ENCODE measurements at places on chromosomes 11 and 22.

DNA sequence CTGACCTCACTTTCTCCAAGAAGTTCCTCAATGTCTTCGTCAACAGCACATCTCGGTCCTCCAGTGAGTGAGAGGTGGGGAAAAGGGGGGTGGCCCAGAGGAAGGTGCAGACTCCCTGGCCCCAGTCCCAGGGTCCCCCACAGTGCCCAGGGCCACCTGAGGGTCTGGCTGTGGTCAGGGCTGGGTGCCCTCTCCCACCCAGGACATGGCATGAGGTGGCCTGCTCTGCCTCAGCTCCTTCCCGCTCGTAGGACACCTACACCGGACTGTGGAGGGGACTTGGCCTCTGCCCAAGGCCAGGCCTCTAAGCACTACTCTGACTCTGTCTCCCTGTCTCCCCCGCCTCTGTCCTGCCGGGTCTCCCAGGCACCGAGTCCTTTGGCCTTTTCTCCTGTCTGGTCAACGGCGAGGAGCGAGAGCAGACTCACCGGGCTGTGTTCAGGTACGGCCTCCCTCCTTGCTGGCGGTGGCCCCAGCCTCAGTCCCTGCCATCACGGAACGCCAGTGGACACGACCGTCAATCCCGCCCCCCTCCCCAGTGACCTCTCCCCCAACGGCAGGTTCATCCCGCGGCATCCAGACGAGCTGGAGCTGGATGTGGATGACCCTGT is 4.5 kb downstream of the MAPK8IP2 start:
- DNase-seq = no peak

- no peak for DNase-seq
Observed at GRCh38 chr11:11312738-11313137, 40.3 kb downstream of the CSNK2A3 start.

GRCh38 chr11:114209904-114210303 is 86.3 kb upstream of the NNMT start:
- no peak for DNase-seq

DNA sequence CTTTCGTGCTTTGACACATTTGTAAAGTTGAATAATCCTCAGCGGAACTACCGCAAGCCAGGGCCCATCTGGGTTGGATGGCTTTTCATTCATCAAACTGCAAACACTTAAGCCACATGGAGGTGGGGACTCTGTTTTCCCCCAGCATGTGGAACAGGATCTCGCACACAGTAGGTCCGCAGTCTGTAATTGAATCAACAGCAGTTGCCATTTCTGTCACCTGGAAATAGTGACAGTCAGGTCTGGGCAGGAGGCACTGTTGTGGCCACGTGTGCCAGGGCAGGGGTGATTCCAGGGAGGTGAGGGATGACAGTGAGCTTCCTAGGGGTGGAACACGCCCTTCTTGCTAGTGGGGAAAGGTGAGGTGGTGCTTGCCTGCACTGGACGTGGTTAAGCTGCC is 50.7 kb upstream of the ANO1 start:
- no peak for DNase-seq

GRCh38 chr22:25402160-25402500 is 162.3 kb upstream of the GRK3 start:
- DNase-seq = no peak

DNA sequence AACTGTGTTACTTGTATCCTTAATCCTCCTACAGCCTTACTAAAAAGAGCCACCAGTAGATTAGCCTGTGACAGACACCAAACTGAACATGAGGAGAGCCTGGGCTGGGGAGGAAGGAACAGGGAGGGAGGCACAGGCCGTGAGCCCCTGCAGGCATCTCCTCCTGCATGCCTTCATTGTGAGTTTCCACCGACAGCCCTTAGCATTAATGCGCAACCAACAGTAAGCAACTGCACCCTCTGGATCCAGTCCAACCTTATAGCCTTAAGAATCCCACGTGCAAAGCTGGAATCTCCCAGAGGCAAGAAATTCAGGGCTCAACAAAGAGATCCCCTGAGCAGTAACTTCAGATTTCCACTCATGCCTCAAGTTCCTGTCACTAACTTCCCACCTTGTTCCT is 84.6 kb downstream of the ETS1 start:
- DNase-seq = no peak

DNA sequence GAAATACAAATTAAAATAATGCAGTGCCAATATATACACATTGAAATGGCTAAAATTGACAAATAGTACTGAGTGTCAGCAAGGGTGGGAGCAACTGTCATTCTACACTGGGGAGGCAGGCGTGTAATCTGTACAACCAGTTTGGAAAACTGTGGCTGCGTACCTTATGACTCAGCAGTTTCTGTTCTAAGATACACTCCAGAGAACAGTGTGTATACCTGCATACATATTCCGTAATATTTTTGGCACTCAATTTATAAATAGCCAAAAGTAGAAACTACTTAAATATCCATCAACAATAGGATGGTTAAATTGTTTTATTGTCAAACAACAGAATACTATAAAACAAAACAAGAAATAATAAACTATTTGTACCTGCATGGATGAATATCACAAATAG is 57.6 kb downstream of the RNF169 start:
- DNase-seq = no peak

DNA sequence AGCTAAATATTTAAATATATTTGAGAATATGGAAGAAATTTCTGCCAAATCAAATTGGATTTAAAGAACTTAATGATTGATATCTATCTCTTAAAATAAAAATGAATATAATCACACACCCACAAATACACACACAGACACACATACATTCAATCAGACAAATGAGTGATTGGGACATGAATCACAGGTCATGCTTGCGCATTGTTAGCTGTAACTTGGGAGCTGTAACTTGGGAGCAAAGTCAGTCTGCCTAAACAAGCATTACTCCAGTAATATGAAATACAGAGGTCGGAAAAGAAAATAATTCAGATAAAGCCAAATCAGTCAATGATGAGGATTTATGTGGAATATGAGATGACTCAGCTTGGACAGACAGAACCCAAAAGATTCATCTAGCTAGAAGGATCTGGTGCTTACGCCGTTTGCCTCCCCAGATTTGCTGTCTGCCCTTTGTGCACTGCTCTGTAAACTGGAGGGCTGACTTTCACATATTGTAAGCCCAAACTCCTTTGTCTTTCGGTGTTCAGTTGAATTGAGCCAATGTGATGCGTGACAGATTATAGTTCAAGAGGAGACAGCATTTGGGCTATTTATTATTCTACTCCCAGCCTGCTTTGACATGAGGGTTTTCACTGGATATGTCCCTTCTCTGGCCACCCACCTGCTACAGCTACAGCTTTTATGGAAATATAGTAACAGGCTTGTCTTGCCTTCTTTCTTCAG is 1.6 kb downstream of the OR56B1 start:
- DNase-seq = no peak

DNA sequence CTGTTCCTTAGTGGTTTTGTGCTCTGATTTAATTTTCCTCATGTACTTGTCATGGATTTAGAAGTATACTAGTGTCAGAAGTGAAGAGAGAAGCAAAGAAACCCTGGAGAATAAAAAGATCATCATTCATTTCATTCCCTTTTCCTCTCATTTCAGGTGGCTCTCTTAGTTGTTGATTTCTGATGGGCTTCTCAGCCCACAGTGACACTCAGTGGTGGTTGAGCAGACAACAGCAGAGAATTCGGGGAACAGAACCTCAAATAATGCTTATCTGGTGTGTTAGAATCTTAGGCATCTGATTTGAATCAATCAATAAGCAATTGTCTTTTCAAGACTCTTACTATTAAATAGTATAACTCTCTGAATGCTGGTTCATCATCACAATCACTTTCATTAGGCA is 1289.4 kb downstream of the FAM181B start:
- no peak for DNase-seq
